Fibroblast of skin of abdomen (primary cell): ENCODE measurements at places on chromosomes 4 and X.

DNA sequence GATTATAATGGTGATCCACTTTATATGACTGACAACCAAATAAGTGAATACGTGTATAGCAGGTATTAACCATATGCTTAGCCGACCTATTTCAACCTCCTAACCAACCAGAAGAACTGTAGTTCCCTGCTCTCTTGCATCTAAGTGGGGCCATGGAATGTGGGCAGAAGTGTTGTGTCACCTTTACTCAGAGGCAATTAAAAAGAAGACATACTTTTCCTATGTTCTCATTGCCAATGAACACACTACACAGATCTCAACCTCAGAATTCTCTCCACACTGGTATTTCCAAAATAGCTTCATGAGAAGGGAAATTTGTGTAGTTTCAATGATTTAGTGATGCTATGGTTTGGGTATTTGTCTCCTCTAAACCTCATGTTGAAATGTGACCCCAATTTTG, 3.2 kb upstream of the NFKB1 start:
- DNase-seq: peak; percentile 23

DNA sequence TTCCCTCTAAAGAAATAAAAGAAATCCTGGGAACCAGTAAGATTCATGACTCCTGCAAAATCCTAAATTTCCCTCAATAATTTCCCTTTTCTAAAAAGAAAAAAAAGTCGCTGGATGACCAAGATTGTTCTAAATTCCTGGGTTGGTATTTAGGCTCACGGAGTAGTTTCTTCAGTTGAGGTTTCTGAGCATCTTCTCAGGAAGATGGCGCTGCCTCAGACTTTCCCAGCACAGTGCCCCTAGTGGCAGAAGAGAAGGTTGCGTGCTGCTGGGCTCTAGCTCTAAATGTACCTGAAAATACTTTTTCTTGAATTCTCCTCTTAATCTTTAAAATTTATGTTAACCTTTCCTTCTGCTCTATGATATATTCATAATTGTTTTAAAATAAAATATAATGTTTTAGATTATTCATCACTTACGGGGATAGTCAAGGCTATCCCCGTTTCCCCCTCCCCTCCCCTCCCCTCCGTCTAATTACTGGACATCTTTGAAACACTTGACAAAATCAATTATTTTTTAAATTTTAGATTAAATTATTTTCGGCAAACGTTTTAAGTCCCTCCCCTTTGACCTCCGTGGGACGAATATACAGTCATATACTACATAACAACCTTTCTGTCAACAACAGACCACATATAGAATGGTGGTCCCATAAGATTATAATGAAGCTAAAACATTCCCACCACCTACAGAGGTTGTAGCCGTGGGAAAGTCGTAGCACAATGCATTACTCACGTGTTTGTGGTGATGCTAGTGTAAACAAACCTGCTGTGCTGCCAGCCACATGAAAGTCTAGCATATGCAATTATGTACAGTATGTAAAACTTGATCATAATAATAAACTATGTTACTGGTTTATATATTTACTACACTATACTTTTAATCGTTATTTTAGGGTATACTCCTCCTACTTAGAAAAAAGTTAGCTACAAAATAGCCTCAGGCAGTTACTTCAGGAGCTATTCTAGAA, 41.0 kb upstream of the GATB start:
- DNase-seq: no peak

DNA sequence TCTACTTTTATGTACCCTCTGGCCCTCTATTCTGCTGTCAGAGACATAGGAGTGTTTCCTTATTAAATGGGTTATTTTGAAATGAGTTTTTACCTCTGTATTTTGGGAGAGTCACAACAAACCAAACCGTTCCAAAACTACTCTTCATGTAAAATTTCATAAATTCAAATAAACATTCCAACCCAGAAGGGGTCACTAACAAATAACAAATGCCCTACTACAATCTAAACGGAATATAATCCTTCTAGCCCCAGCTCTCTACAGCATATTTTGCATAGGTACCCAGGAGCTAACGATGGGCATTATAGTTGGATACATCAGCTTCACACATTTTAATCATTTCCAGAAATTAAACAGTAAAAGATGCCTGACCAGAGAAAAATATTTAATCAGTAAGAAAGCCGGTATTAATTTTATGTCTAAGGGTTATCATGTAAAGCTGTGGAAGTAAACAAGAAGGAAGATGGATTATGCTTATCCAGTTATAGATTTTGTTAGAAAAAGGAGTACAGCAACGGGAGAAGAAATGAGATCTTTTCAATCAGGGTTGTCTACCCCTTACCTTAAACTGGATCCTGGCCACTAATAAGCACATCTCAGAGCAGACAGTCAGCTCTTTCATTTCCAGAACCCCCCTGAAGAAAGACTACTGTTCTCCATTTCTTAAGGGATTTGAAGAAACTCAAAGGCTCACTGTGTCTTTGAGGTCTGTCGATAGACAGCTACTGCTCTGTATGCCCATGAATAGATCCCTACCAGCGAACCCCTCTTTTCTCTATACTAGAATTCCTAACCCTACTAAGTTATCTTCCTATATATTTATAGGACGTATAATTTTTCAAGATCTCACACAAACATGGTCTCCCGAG, 1.2 kb downstream of the UGDH start:
- no peak for DNase-seq

DNA sequence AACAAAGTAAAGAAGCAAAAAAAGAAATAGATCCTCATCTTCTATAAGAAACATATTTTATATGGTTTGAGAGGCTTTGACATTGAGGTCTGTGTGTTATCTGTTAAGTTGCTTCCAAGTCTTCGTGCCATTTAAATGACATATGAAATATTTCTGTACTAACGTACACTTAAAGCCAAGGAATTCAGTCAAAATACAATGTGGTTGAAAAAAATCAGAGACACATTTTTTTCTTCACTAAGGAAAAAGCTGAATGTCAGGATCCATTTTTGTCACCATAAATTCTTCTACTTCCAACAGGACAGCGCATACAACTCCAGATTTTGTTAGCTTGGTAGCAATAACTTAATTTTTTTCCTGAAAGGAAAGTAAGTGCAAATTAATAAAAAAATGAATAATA, 168.5 kb downstream of the FAT4 start:
- peak; percentile 62 for DNase-seq

- no peak for DNase-seq
Observed at GRCh38 chrX:87744391-87744790, 226.8 kb downstream of the KLHL4 start.

DNA sequence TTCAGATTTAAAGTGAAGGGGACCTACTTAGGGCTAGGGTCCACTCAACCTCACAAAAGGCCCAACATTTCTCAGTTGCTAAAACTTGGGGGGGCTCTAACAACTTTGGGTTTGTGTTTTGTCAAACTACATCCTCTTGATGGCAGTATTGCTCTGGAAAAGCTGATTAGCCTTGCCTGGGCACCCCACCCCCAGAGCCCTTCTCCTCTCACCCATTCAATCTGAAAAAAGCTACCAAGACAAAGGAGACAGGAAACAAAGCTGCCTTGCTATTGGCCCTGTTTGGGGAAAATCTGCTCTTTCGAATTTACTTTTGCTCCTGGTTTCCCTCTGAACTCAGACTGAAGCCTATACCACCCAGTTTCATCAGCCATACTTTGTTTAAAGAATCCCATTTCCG, 195.2 kb upstream of the STK26 start:
- DNase-seq: no peak

- DNase-seq: no peak
Observed at GRCh38 chr4:85854546-85854945, 379.6 kb downstream of the ARHGAP24 start.

DNA sequence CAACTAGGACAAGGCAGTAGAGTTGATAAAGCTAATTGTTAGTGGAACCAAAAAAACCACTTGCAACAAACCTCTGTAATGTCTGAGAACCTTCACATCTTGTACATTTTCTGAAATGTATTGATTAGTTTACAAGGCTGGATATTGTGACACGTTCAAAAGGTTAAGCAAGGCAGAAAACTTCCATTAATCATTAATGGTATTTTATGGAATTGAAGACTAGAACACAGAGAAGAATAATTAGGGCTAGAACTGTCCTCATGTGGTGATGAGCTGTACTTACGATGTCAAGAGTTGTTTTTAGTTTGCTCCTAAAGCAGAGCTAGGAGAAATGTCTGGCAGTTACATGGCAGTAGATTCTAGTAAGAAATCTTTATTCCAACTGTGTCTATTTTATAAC, 12.3 kb downstream of the GC start:
- no peak for DNase-seq

DNA sequence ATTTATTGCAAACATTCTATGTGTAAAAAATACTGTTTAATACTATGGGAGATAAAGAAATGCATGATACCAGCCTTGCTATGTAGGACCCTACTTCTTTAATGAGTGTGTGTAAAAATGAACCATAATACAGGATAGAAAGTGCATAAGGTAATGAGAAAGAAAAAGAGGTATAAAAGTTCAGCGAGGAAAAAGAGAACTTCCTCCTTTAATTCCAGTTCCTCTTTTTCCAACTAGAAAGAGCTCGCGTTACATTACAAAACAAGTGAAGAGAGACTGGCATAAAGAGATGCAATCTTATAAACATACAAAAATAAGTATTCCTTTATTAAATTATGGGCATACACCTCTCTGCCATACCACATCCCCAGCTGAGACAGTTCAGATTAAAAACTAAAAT, 77.4 kb downstream of the ANKRD17 start:
- DNase-seq: no peak

GRCh38 chr4:6395466-6396228, 76.8 kb downstream of the PPP2R2C start:
- DNase-seq: no peak
